ENCODE measurements at places on chromosomes 11 and 22. TPM values are rescaled to one million over a fixed set of nuclear protein-coding genes. Genes with fewer than 3 reads are reported as not detected.

Gene BTG4
- not detected for total RNA-seq

Gene TMPRSS4
- not detected for total RNA-seq

Gene ST3GAL4
- 7.6 TPM for total RNA-seq

Gene KDM4D
- 0.84 TPM for total RNA-seq

Gene CARNS1
- 1.2 TPM for total RNA-seq

Gene PHLDA2
- total RNA-seq: 0.35 TPM

Gene C11orf86
- total RNA-seq: not detected

Gene SAA4
- total RNA-seq: not detected

Gene MUC2
- not detected for total RNA-seq

Gene PNPLA5
- not detected for total RNA-seq

Gene C11orf52
- total RNA-seq: 0.27 TPM

Gene KRTAP5-2
- total RNA-seq: not detected

Gene ROM1
- total RNA-seq: 1.0 TPM

Gene GNB1L
- 5.3 TPM for total RNA-seq

Gene C1QTNF5
- not detected for total RNA-seq

Gene TP53AIP1
- not detected for total RNA-seq

Gene SYT9
- not detected for total RNA-seq

Gene E2F8
- total RNA-seq: 53.3 TPM

Gene KCNK4
- not detected for total RNA-seq

Gene KDM4E
- not detected for total RNA-seq

Gene IFITM10
- total RNA-seq: 0.96 TPM

Gene EXT2
- total RNA-seq: 27.7 TPM

Gene RAB36
- 0.31 TPM for total RNA-seq

Gene FTH1
- 751 TPM for total RNA-seq

Gene ANKRD13D
- total RNA-seq: 135 TPM

Gene ZNF215
- 1.4 TPM for total RNA-seq

Gene MUC5AC
- not detected for total RNA-seq

Gene DRD2
- not detected for total RNA-seq

Gene PISD
- 19.6 TPM for total RNA-seq

Gene DHCR7
- 29.5 TPM for total RNA-seq

Gene CDC42EP2
- 0.25 TPM for total RNA-seq

Gene LYVE1
- total RNA-seq: not detected

Gene TTC36
- 1.1 TPM for total RNA-seq

Gene CFAP300
- not detected for total RNA-seq

Gene C11orf91
- 0.27 TPM for total RNA-seq

Gene BCO2
- total RNA-seq: 2.4 TPM

All from activated CD4-positive, alpha-beta T cell treated with anti-CD3 and anti-CD28 coated beads, Interleukin-2, amount 10 ng/mL, durations not matched to agents 7 days and 5 days (primary cell).